ENCODE measurements at places on chromosomes 2 and 18.

DNA sequence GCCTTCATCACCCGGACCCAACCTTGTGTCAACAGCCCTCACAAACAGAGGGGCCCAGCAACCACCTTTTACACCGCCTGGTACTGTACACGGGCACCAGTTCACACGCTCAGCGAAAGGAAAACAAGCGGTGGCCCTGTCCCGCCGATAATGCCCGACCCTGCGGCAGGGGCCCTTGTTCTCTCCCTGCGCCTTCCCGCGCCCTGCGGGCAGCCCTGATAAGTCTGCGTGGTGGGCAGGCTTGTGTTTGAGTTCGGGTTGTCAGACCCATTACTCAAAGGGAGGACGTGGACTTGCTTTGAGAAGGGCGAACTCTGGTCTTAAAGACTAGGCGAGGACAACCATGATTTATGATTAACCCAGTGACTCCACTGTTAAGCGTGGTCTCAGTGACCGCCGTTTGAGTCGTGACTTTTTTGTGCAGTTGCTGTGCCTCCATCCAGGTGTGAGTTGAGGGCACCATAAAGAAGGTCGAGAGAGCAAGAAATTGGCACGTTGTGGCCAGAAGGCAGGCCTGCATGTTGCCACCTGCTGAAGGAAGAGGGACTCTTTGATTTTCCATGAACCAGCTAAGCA lies 167.4 kb upstream of the GATA6 start:
- no peak for DNase-seq

DNA sequence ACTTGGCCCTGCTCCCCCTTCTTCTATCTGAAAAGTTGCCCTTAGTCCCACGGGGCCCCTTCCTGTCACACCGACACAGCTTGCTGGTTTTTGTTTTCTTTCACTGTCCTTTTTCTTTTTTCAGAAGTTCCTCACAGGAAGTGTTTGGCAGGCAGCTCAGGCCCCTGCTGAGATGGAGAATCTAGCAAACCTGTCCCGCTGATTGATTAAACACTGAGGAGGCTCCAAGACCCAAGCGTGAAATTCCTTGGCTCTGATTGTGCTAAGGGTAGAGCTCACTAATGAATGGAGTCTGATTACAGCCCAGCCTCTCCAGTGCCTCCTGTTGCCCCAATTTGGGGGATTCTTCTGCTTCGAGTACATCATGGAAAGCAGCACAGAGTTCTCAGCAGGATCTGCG lies 365.9 kb upstream of the MEX3C start:
- DNase-seq, result no peak

- no peak for DNase-seq
These were observed 175.3 kb upstream of the LRP1B start for GRCh38 chr2:142306131-142306530.

- DNase-seq, result no peak
These were observed 40.2 kb upstream of the LBH start for GRCh38 chr2:30191107-30191506.

DNA sequence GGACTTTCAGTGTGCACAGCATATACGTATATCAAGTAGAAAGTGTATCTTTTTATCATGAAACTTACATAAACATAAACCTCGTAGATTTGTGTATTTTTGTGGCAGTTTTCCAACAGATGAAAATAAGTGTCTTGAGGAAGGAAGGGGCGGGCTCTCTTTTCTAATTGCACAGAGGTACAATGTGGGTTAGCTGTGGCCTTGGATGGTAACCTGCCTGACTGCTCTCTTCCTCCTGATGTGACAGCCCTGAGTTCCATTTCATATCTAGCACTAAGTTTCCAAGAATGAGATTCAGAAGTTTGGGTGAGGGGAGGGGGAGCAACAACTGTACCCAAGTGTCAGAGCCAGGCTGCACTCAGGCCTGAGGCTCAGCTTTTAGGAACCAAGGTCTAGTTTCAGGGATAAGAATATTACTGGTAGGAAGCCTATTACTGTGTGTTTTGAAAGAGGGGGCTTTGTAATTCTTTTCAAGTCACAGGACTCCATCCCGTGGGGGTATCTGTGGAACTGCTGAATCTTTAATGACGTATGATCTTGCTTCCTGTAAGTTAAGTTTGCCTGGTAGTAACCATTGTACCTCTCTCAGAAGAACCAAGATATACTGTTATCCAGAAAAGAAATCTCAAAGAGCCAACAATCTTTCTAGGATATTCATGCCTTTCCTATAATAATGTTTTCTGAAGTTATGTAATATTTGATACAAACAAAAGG lies 483.7 kb downstream of the PTPRM start:
- no peak for DNase-seq

DNA sequence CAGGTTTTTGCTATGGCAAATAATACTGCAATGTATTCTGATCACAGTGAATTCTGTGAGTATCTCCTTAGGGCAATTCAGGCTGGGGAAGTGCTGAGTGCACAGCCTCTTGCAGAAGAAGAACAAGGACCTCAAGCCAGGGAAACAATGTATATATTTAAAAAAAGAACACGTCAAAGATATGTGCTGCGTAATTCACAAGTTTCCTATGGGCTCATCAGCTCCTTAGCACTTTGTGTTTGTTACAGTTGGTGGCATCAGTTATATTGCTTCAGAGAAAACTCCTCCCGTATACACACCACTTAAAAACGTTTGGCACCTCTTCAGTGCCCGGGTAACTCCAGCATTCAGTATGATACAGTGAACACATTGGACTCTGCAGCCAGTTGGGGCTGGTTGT lies 16.5 kb upstream of the MARCO start:
- DNase-seq, result no peak

DNA sequence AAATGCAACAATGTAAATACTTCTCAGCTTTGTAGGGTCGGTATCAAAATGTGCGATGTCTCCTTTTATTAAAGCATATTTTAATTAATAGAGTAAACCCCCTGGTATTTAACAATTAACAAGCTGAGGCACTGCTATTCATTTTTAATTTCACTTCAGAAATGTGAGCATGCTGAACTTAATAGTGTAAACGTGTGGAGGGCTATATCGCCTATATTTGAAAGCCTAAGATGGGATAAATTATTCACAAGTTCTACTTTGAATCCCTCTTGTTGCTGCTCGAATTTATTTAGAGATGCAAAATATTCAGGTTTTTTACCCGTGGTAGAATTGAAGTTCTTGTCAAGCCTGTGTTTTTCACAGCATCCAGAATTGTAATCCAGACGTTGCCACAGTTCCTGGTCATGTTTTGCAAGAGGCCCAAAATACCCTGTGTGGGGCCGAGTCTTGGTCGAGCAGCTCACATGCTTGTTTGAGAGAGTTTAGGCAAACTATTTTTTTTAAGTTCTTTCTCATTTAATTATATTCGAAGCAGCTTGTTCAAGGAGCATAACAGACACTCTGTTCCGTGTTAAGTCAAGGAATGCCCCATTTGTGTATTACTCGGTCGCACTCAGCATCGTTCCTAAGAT lies 2.5 kb downstream of the SALL3 start:
- no peak for DNase-seq

DNA sequence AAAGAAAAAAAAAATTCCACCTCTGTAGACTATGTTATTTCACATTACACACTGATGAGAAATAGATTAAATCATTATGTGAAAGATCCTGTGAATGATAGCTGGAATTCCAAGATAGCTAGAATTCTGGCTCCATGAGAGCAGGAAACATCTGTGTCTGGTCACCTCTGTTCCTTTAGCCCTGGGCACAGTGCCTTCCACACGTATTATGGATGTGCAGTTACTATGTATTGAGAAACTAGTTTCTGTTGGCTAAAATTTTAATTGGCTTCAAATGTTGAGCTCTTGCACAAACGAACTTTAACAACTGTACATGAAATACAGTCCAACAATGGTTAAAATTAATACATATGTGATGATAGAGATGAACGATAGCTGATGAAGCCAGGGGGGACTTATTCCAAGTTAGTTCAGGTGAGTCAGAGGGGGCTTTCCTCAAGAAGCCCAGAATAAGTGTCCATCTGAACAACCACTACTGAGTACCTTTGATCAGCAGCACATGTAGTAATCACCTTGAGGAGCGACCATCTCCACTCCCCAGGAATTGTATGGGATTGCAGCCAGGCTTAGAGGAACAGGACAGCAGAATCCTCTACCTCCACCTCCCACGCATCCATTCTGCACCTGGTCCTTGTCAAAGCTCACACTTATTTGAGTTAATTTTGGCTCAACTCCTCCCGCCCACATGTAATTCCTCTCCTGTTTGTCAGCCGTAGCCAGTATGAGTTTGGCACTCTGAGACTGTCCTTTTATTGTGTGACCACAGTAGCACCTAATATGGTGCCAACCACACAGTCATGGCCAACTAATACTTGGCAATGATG lies 68.6 kb downstream of the NABP1 start:
- no peak for DNase-seq

DNA sequence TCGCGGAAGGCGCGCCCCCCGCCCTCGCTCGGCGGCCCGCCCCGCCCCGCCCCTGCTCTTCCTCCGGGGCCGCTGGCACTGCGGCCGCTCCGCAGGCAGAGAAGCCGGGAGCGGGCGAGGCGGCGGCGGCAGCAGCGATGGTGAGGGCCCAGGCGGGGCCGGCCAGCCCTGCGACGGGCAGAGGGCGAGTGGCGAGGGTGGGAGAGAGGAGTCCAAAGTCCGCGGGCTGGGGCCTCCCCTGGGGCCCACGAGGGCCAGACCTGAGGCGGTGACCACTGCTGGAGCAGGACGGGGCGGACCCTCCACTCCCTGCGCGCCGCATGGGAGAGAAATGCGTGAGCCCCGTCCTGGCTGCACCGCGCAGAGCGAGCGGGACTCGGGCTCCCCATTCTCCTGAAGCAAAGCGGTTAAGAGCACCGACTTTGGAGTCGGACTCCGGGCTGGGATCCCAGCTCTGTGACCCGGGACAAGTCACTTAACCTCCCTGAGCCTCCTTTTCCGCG lies at the start of gene VAMP5:
VAMP5 (plus strand) TSS at position 78 of the 503 bp plus-strand sequence; CDS start at position 138, 60 bp downstream.
- peak; percentile 30 for DNase-seq

- DNase-seq, result no peak
These were observed 52.4 kb downstream of the AKAIN1 start for GRCh38 chr18:5144629-5145028.

DNA sequence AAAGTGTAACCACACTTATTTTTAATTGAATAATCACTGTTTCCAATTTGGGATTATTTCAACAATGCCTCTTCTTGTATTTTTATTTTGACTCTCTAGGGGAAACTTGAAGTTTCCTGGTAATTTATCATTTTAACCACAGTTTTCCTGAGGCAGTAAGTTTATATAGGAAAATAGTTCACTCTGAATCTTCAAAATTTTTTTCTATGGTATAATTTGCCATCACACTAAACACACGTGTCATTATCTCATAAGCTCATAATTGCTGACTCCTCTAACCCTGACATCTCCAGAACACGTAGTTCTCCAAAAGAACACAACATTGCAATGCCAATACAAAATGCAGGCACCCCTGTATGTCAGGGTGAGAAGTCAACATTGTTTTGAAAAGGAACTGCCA lies 102.2 kb upstream of the FZD7 start:
- DNase-seq, result no peak

- DNase-seq, result no peak
These were observed 113.1 kb downstream of the ICOS start for GRCh38 chr2:204049635-204050034.

GRCh38 chr2:233435436-233436190 lies 81.3 kb downstream of the DGKD start:
- no peak for DNase-seq

DNA sequence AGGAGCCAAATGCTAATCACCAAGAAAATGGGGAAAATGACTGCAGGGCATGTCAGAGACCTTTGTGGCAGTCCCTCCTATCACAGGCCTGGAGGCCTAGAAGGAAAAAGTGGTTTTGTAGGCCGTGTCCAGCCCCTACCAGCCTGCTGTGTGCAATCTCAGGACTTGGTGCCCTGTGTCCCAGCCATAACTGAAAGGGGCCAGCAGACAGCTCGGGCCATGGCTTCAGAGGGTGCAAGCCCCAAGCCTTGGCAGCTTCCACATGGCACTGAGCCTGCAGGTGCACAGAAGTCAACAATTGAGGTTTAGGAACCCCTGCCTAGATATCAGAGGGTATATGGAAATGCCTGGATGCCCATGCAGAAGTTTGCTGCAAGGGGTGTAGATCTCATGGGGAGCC lies 391.2 kb upstream of the FSIP2 start:
- DNase-seq, result no peak

- DNase-seq, result no peak
These were observed 376.4 kb upstream of the ZEB2 start for GRCh38 chr2:144896341-144896740.

GRCh38 chr2:216792222-216793021 lies 67.4 kb downstream of the TNP1 start:
- no peak for DNase-seq

GRCh38 chr2:231648579-231649174 lies 56.0 kb downstream of the TEX44 start:
- DNase-seq, result peak; percentile 18

- no peak for DNase-seq
These were observed 39.7 kb downstream of the UBE2F start for GRCh38 chr2:238006510-238006909.

- no peak for DNase-seq
These were observed 61.6 kb downstream of the LPIN1 start for GRCh38 chr2:11808016-11808400.

DNA sequence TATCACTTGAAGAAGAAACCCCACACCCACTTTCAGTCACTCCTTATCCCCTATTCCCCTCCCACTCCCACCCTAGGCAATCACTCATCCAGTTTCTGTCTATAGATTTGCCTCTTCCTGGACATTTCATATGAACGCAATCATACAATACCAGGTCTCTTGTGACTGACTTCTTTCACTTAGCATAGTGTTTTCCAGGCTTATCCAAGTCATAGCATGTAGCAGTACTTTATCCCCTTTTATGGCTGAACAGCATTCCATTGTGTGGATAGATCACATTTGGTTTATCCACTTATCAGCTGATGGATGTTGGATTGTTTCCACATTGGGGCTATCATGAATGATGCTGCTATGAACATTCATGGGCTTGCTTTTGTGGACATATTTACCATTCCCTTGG lies 6.6 kb downstream of the CFAP221 start:
- no peak for DNase-seq

- no peak for DNase-seq
These were observed 26.6 kb upstream of the ACVR1 start for GRCh38 chr2:157902692-157903091.

DNA sequence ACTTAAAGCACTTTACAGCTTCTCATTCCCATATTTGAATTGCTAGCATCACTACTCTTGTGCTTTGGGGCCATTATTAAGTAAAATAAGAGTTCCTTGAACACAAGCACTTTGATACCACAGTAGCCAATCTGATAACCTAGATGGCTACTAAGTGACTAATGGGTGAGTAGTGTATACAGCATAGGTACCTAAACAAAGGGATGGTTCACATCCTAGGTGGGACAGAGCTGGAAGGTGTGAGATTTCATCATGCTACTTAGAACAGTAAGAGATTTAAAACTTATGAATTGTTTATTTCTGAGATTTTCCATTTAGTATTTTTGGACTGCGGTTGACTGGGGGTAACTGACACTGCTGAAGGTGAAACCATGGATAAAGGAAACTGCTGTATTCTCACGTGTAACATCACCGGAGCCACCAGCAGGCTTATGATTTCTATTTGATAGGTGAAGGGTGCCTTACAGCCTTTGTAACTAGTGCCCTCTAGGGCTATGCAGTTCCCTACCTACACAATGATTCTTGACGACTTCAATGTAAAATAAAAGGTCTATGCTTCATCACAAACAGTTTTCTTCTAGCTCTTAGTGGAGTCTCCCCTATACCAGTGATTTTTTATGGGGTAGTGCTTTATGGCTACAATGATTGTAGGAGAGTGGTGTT lies 22.1 kb upstream of the CRIM1 start:
- DNase-seq, result no peak

- DNase-seq, result no peak
These were observed 638.0 kb upstream of the ZEB2 start for GRCh38 chr2:145157741-145158591.
